ENCODE measurements at places on chromosomes 12 and 14.

DNA sequence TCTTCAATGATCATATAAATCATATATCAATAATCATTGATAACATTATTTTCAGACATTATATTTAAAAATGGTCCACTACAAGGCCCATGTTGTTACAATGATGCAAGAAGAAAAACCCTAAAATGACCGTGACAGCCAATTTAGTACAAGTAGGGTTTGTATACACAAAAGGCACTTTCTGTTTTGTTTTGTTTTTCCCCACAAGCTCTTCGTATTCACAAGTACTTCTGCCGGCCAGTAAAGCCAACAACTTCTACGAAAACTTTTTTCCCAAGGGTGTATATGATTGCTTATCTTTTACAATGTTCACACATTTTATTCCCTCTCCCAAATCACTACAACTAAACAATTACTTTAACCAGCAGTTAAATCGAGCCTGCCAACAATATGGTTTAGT lies 9.6 kb downstream of the PTPRB start:
- DNase-seq: no peak

DNA sequence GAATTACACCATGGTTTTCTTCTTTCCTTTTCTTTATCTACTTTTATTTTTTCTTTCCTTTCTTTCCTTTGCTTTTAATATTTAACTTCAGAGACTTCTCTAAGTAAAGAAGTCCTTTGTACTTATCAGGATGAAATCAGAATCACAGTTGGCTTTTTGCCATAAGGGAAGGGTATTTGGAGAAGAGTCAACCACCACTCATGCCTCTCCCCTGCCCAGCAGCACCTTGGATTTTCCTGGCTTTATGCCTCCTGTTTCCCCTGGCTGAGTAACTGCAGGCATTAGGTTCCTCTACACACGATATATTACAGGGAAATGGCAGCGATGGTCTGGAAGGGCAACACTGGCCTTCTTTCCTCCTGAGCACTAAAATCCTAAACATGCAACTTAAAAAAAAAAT lies 266.4 kb upstream of the CAND1 start:
- DNase-seq: no peak

GRCh38 chr12:53999559-54000115 lies 324 bp upstream of the HOXC9 start:
- peak; percentile 88 for DNase-seq

DNA sequence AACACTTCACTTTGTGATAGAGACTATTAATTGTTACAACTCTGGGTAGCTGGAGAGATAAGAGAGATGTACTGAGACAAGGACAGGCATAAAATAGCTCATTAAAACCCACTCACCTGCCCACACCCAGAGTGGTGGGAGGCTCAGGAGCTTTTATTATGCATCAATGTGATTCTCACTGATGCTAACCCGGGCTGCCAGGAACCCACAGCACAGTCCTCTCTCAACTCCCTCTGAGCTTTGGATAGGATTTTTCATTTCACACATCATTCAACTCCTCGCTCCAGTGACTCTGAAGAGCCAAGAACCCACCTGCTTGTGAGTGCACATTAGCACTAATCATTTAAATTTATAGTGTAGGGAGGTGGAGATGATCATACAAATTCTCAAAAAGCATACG lies 827.9 kb downstream of the FLRT2 start:
- DNase-seq: peak; percentile 36

DNA sequence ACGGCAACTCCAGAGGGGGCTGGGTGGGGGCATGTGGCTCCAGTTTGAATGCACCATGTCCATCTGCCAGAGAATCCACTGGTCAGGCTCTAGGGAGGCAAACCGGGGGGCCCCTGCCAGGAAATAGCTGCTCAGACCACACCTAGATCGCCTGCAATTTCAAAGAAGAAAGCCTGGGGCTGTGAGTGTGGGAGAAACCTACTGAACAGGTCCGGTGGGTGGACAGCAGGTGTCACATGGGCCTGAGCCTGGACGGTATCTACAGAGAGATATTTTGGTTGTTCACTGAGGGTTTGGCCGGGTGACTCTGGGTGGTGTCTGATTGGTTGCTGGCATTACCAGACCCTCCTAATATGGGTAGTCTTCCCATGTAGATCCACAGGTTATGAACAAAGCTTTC lies 32.0 kb downstream of the DAO start:
- DNase-seq: no peak

DNA sequence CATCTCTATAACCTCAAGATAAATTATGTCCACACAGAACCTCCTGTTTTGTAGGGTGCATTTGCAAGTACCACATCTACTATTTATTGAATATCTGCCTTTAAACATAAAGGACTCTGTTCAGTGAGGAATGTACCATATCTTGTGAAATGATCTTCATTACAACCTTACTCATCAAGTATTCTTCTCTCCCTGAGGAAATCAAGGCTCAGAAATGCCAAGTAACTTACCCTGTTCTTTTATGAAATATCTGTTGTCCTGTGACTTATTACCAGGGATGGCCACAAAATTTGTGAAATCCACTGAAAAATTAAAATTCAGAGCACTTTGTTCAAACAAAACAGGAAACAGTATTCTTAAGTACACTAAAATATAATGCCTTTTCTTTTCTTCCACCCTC lies 366.7 kb downstream of the GALC start:
- no peak for DNase-seq

DNA sequence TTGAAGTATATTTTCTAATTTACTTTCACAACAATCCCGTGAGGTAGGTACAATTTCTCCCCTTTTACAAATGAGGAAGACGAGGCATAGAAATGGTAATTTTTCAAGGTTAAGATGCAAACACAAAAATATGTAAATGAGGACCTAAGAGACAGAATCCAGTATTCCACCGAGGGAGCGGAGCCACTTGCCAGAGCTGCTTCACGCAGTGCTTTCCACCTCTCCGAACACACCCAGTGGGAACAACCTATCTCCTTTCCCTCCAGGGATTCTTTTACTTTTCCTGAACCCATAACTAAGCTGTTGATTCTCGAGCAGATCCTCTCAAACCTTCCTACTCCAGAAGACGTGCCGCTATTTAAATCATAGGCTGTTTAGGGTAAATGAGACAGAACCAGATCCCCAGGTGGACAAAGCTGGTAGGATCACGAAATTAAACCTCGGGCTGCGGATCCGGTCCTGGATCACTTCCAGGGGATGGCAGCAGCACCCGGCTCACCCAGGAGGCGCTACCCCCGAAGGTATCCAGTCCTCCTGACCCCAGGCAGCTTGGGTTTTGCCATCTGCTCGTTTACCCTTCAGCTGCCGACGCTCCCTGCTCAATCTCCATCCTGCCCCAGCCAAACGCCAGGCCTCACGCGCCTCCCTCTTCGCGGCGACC lies 1.5 kb downstream of the DDHD1 start:
- DNase-seq: peak; percentile 47
